ENCODE measurements at places on chromosomes 12 and 14.

DNA sequence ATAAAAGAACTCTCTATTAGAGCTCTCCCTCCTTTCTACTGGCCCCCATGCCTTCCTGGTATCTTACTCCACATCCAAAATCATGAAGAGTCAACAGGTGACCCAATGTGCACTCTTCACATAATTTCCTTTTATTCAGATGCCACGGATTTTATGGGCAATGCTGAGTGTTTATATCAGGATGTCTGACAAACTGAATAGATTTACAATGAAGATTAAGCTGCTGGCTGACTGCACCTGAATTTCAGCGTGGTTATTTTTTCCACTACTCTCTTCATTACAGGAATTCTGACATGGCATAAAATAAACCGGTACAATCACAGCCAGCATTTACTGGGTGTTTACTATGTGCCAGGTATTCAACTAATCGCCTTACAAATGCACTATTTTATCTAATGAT lies 29.4 kb upstream of the CERS5 start:
- DNase-seq: no peak

GRCh38 chr14:64186231-64187129 lies 107.7 kb downstream of the ESR2 start:
- no peak for DNase-seq

- DNase-seq: peak; percentile 74
Measured at GRCh38 chr12:26810330-26810729, 22.7 kb downstream of the ITPR2 start.

GRCh38 chr12:26460361-26460760 lies 265.0 kb downstream of the SSPN start:
- no peak for DNase-seq

DNA sequence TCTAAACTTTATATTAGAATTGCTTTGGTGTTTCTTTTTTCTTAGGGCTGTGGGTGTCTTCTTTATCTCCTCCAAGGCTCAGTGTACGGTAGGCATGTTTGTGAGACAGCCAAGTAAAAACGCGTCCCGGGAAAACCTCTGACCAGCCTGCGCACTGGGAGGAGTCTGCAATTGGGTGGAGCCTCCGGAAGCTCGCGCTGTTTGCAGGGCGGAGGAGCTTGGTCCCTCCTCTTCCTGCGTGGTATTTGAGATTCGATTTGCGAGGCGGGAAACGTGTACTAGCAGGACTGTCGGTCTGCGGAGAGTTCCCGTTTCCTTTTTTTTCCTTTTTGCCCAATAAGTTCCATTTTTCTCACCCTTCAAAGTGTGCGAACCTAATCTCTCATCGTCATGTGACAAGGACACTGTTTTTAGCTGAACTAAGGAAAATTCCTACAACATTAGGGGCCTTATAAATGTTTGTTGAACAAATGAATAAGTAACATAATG lies 182.1 kb upstream of the OTX2 start:
- no peak for DNase-seq

DNA sequence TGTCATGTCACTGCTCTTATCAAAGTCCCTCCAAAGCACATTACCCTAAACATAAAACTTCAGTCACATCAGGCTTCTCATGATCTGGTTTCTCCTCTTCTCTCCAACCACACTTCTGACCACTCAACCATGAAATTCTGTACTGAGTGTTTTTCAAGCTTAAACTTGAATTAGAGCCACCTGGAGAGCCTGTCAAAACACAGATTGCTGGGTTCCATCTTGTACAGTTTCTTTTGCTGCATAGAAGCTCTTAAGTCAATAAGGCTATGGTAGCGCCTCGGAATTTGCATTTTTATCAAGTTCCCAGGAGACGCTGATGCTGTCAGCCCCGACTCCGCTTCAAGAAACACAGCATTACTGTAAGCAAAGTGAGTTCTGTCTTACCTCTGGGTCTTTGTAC lies 16.4 kb upstream of the SRRM4 start:
- no peak for DNase-seq

GRCh38 chr14:106789318-106789717 lies 1262.9 kb downstream of the TMEM121 start:
- DNase-seq: no peak

GRCh38 chr14:105299654-105300541 lies 903 bp downstream of the BRF1 start:
- peak; percentile 15 for DNase-seq

- no peak for DNase-seq
Measured at GRCh38 chr14:68622856-68623255, 170.0 kb downstream of the ZFP36L1 start.

DNA sequence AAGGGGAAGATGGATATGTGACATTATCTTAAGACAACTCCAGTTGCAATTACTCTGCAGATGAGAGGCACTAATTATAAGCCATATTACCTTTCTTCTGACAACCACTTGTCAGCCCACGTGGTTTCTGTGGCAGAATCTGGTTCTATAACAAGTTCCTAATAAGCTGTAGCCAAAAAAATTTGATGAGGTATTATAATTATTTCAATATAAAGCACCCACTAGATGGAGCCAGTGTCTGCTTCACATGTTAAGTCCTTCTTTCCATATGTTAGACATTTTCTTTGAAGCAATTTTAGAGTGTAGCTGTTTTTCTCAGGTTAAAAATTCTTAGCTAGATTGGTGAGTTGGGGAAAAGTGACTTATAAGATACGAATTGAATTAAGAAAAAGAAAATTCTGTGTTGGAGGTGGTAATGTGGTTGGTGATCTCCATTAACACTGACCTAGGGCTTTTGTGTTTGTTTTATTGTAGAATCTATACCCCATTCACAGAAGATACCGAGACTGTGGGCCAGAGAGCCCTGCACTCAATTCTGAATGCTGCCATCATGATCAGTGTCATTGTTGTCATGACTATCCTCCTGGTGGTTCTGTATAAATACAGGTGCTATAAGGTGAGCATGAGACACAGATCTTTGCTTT lies 36.9 kb downstream of the PSEN1 start:
- peak; percentile 58 for DNase-seq

DNA sequence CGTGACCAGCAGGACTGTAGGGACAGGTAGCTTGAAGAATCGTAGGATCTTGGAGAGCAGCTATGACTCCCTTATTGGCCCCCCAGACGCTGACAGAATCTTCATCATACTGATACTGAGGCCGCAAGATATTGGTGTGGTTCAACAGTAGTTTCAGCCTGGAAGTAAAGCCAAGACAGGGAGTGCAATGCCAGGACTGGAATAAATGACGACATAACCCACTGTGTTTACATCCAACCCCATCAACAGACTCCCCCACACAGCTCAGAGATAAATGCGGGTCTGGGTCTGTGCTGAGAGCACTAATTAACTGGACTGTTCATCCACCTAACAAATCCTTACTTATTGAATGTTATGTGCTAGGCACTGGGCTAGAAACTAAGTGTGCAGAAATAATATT lies 16.6 kb downstream of the NOXRED1 start:
- peak; percentile 98 for DNase-seq
